ENCODE measurements at places on chromosomes 2 and 18.

GRCh38 chr2:141791521-141791920 is 339.3 kb downstream of the LRP1B start:
- no peak for DNase-seq

DNA sequence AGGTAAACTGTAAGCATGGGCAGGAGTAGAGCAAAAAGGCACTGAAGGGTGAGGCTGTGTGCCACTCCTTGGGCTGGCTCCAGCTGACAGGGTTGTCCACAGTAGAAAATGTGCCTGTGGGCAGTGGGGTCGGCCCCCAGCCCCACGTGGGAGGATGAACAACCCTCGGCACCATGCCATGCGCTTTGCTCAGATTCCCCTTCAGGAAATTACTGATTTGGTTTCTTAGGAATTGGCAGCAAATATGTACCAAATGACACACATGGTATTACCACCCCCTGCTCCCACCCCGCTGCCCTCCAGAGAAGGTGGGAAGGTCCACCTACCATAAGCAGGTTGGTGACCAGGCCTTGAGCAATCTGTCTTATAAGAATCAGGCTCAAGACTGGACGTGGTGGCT is 13.6 kb downstream of the ADCY3 start:
- no peak for DNase-seq

DNA sequence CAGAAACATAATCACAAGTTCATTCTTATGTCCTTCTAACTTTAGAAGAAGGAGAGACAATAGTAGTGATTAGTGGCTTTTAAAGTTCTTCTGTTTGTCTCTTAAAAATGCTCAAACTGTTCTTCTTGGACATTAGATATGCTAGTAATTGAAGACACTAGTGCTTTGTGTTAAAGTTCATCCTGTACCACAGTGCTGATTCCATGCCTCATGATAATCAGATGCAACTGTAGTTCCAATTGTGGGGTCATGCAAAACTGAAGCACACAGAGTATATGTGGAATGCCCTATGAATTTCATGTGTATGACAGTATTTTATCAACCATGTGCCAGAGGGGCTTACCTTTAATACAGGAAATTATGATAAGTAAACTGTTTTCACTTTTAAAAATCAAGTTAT is 11.4 kb upstream of the KCNJ13 start:
- DNase-seq = no peak

DNA sequence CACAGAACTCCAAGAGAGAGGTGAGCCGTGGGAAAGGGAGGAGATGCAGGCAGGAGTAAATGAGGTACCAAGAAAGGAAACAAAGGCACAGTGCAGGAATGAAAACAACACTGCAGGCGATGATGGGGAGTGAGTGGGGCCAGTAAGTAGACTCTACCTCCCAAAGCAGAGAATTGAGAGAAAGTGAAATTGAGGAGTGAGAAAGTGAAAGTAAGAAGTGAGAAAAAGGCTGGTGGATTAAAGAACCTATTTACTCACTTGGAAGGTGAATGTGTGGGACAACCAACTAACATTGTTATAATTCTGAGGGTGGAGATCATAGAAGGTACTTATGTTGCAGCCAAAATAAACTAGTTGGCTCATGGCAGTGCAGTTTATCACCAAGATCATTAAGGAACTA is 193.1 kb upstream of the TMEM200C start:
- no peak for DNase-seq

DNA sequence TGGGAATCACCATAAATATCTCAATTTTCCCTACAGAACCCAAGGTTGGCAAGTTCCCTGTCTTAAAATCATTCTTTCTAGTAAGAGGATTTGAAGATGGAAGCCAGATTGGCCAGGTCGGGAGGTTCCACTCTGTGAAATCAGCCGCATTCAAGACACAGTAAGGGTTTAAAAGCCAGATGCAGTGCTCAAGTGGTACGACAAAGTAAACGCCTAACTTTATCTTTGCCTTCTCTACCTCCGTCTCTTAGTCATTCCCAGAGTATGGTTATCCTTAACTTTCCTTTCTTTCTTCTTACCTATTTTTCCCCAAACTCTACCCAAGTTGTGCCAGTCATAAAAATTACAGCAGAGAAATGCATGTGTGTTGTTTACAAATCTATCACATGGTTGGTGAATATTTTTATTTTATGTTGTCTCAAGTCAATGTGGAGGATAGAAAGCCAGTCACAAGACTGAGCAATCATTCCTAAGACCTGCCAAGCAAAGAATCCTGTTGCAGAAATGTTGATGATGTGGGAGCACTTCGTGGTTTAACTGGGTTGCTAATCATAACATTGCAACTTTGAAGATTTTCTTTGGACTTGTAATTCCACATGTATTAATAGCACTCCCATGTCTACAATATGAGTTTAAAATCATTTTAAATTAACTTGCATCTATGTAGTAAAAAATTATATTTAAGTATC is 62.6 kb downstream of the SLC40A1 start:
- DNase-seq = peak; percentile 48
